Stimulated activated CD8-positive, alpha-beta memory T cell treated with anti-CD3 and anti-CD28 coated beads, Interleukin-4, amount 100 ng/mL, for 4 hours (primary cell): ENCODE measurements at places on chromosomes 4 and X.

- DNase-seq = no peak
These were observed 193.5 kb downstream of the PDGFC start for GRCh38 chr4:156778093-156778492.

- no peak for DNase-seq
These were observed 32.8 kb upstream of the TMPRSS11A start for GRCh38 chr4:67996127-67996526.

DNA sequence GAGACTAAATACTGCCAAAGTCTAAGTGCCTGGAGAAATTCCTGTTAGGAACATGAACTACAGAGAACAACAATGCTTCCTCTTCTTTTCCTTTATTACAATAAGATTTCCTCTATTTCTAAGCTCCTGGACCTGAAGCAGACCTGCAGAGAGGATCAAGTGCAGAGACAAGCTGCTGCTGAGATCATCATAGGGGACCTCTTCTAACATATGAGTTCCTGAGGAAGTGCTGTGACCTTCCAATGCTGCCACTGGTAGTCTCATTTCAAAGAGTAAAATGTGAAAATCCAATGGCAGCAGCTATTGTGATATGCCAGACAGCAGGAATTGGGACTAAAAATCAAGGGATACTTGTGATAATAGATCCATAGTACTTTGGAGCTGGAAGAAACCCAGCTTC, 28.0 kb downstream of the CCNG2 start:
- no peak for DNase-seq

GRCh38 chr4:101807351-101807750, 16.8 kb downstream of the BANK1 start:
- DNase-seq = no peak

DNA sequence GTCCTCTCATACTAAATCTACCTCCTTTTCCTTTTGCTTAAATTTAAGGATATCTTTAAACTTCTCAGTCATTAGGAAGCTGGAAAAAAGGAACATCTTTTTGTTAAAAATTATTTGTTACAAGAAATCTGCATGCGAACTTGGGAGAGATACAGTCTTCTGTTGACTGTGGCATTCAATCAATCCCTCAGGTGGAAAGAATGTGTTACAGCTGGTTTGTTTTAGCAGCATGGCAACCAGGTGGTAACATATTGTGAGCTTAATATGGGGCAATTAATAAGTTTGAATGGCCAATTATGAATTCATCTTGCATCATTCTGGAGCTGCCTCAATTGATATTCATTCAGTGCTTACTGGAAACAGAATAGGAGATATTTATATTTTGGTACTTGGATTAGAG, 135.0 kb downstream of the GC start:
- no peak for DNase-seq
